ENCODE measurements at places on chromosomes 12 and 14.
A peak's percentile ranks its signal among the peaks of the same experiment; 100 is the strongest.

GRCh38 chr12:114921781-114922180, 237.8 kb upstream of the TBX3 start:
- no peak for DNase-seq

- no peak for DNase-seq
These were observed 6.2 kb downstream of the RERG start for GRCh38 chr12:15214851-15215601.

DNA sequence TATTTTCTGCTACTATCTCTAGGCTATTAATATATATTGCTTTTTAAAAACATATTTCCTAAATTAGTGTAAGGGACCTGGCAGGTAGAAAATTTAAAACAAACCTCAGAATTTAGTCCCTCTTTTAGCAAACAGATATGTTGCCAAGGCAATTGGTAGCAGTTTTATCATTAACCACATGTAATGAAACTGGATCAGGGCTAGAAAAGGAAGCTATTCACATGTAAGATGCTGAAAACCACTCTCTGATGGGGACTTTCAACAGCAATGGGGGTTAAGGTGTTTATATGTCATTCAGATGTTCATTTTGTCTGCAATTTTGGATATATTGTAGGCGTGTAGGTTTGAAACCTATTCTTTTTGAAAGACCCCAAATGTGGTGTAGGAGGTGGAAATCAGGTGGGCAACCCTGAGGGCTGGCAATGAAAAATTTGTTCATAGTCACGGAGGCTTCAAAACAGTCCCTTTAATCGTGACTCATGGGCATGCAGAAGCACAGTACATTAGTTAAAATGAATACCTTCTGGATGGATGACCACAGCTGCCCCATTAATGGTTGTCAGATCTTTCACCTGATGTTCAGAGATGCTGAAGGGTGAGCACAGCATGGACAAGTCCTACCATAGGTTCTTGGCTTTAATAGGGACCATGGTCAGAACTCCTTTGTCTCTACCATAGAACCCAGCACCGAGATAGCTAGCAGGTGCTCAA, 5.9 kb upstream of the PKP2 start:
- no peak for DNase-seq

DNA sequence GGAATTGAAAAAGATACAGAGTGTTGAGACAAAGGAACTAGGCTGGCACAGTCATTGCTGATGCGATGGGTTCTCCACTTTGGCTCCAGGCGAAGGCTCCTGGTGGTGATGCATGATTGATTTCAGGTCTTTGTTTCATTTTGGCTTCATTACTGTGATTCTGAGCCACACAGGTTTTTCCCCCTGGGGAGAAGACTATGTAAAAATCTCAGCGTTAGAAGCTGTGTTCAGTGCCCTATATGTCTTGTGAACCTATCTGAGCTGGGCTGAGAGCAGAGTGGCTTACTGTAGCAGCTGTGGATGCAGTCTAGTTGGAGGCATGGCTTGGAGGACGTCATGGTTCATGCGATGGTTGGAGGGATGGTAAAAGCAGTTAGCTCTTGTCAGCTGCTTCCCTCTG, 54.0 kb downstream of the GPATCH2L start:
- DNase-seq: no peak

GRCh38 chr12:67634303-67634761, 14.2 kb upstream of the DYRK2 start:
- DNase-seq: no peak

- no peak for DNase-seq
These were observed 78.8 kb upstream of the FAR2 start for GRCh38 chr12:29070309-29070708.

GRCh38 chr12:96919510-96920210, 12.6 kb downstream of the NEDD1 start:
- no peak for DNase-seq

DNA sequence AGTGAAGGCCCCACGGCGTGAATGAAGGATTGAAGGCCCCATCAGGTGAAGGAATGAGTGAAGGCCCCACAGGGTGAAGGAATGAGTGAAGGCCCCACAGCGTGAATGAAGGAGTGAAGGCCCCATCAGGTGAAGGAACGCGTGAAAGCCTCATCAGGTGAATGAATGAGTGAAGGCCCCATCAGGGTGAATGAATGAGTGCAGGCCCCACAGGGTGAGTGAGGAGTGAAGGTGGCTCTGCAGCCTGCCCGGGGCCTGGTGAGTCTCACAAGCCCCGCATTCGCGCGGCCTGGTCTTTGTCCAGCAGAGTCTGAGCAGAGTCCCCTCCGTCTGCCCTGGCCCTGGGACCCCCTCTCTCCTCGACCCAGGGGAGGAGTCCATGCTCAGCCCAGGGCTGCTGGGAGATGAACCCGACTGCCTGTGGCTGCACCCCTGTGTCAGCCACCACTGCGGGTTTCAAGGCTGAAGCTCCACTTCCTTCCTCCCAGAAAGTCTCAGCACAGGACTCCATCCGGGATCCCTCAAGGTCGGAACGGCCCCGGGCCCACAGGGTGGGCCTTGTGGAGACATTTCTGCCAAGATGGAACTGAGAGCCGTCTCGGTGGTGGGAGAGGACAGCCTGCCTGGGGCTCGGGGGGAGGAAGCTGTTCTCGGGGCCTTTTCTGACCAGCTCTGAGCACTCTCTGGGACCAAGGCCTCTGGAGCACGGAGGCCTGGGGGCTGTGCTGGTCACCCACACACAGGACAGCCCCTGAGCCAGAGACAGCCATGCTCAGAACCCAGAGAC, 37.4 kb upstream of the TMEM179 start:
- no peak for DNase-seq

GRCh38 chr12:1936406-1937320, 18.2 kb upstream of the CACNA2D4 start:
- DNase-seq: no peak

DNA sequence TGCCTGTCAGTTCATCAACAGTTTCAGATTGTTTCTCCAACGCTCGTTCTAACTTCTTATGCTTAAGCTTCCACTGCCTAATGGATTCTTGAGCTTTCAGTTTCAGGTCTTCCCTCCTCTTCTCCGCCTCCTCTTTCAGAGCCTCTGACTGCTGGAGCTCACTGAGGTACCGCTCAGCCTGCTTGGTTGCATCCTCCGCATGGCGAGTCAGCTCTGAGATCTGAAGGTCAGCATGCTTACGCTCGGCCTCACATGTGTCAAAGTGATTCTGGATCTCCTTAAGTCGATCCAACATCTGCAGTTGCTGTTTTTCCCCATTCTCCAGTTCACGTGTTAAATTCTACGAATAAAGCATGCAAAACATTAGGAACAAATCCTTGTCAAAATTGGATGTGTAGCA, 148.8 kb downstream of the CEP128 start:
- DNase-seq: no peak

- peak; percentile 79 for DNase-seq
These were observed 55.6 kb upstream of the PPP2R5C start for GRCh38 chr14:101705733-101706508.

DNA sequence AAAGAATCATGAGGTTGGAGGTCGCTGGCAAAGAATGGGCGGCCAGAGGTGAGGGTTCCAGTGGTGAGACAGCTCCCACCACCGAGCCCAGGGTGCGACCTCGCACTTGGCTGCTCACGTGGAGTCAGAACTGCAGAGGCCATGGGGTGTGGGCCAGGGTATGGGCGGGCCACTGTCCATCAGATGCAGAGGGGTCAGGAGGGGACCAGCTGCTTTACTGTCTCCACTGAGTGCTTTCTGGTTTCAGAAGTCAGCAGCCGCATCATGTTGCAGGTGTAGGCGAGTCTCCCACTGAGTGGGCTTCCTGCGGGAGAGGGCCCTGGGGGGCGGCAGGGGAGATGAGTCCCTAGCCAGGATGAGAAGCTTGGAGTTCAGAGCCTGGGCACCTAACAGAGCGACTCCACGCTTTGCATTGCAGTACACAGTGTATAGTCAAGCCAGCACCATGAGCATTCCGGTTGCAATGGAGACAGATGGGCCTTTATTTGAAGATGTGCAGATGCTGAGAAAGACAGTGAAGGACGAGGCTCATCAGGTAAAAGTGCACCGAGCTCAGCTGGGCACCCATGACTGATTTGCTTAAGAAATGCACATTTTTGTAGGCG, 46.9 kb upstream of the DYNC1H1 start:
- no peak for DNase-seq

- DNase-seq: no peak
These were observed 283.2 kb upstream of the TBX3 start for GRCh38 chr12:114967151-114967550.

- DNase-seq: no peak
These were observed 477.7 kb upstream of the SYT1 start for GRCh38 chr12:78386871-78387270.

DNA sequence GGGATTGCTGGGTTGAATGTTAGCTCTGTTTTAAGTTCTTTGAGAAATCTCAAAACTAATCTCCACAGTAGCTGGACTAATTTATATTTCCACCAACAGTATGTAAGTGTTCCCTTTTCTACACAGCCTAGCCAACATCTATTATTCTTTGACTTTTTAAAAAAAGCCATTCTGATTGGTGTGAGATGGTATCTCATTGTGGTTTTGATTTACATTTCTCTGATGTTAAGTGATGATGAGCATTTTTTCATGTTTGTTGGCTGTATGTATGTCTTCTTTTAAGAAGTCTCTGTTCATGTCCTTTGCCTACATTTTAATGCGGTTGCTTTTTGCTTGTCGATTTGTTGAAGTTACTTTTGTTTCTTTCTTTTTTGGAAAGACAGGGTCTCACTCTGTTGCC, 301.1 kb upstream of the OR4E1 start:
- no peak for DNase-seq

DNA sequence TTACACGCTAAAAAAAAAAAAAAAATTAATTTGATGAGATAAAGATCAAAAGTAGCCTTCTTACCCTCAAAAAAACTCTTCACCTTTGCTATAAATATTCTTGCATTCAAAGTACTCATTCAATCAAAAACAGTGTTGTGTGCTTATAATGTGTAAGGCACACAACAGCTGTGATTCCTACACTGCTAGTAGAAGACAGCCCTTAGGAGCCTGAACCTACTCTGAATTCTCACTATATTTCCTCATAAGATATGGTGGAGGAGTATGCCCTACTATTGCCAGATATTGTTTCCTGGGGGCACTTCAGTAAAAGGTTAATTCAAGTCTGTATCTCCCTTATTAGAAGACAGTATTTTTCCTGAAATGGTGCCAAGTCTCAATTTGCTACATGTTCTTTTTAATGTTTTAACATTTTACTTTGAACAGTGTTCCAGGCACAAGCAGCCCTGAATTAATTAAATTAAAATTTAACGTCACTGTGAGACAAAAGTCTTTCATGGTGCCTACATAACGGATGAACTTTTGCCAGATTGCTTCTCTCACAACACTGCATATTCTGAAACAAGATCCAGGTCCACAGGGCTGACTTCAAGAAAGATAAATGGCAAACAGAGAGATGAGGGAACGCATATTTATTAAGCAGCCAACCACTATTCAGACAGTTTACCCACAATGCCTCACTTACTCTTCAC, 19.3 kb downstream of the PPP2R5E start:
- no peak for DNase-seq

- DNase-seq: peak; percentile 30
These were observed 2.5 kb downstream of the FAM222A start for GRCh38 chr12:109716092-109716479.

DNA sequence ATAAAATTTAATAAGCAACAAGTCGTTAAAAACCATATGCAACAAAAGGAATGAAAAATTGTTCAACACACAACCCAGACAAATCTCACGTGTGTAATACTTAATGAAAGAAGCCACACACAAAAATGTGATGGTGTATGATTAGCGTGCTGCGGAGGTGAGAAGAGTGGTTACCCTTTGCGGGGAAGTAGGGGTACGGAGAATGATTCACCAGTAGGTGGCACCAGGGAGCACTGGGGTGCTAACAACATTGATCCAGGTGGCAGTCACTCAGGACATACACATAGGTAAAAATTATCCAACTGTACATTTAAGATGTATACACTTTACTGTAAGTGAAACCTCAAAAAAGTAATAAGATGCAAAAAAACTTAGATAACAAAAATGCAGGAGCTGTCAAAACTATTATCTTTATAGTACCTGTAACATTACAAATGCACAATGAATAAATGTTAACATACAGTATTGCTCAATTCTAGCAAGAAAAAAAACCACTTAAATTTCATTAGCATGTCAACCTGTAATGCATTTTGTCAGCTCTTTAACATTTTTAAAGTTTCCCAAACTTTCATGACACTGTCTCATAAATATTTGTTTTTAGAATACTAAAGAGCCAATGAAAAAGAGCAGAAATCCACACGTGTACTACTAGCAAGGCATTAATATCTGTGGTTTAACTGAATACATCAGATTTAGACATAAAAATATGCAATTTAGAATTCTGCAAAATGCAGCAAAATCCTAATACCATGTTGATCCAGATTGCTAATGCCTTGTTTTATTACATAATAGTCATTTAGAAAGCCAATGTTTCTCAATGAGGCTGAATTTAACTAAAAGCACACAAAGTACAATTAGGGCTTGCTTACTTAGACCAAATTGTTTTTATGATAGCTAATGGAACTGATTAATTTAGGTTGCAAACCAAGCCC, 46.7 kb downstream of the TMCC3 start:
- DNase-seq: peak; percentile 21

DNA sequence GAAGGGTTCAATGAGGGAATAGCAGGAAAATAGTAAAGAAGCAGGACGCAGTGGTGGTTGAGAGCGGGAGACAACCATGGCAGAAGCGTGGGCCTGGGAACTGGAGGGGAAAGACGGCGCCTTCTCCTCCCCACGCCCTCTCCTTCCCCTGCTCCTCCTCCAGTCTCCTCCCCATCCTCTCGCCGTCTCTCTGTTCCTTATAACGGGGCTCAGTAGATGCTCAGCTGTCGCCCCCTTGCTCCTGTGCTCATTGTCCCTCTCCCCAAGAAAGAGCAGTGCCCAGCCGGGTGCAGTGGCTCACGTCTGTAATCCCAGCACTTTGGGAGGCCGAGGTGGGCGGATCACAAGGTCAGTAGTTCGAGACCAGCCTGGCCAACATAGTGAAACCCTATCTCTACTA, 142.0 kb downstream of the BCL11B start:
- DNase-seq: no peak

DNA sequence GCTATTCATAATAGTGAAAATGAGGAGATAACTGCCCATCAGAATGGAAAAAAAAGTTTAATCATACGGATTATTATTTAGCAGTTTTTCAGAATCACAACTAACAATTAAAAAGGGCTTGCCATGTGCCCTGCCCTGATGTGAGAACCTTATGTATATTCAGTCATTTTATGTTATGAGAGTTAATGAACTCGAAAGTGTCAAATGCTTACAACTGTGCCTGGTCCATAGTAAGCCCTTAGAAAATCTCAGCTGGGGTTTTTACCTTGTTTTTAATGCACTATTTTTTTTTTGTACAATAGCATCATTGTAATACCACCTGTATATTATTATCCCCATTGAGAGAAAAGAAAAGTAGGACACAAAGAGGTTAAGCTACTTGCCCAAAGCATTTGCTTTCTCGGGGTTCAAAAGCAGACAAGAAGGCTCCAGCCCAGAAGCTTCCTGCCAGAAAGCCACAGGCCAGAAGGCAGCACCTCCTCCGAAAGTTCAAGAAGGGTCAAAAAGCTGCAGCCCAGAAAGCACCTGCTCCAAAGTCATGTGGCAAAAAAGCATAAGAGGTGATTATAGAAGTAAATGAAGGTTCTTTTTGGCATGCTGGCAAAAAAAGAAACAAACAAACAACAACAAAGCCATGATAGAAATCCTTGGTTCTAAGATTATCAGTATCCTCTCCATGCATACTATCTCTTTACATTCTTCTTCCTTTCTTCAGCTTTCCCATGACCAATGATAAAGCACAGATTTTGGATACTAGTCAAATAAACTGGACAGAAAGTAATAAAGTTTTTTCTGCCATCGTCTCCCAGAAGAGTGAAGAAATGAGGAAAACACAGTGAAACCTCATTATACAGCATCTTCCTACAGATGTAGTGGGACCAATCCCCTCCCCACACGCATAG, 59.1 kb upstream of the NAP1L1 start:
- no peak for DNase-seq
